ENCODE measurements at places on chromosomes 7 and 10. TPM values are rescaled to one million over a fixed set of nuclear protein-coding genes. Genes with fewer than 3 reads are reported as not detected.

PYROXD2 gene
- total RNA-seq: 1.1 TPM

GPNMB gene
- 0.71 TPM for total RNA-seq

AMPH gene
- total RNA-seq: not detected

TOMM7 gene
- 244 TPM for total RNA-seq

DNA sequence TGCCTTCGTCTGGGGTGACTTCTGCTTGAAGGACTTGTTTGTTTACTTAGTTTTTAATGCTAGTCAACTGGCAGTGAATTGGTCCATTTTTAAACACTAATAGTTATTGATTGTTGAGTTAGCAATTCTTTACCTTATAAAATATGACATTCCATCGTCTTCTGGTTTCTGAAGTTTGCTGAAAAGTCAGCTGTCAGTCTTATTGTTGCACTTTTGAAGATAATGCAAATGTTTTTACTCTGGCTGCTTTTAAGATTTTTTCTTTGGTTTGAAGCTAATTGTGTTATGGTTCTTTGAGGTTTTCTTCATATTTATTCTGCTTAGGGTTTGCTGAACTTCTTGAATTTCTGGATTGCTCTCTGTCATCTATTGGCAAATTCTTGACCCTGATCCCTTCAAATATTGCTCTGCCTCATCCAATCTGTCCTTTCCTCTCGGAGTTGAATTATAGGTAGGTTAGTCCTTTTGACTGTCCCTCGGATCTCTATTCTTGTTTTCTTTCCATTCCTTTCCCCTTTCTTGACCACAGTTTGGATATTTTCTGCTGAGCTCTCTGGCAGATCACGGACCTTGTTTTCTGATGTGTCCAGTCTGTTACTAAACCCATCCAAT lies 24.2 kb downstream of the MGMT start:
- DNase-seq: no peak

OGDHL gene
- 0.37 TPM for total RNA-seq

- no peak for DNase-seq
Observed at GRCh38 chr7:39615350-39615975, 7.9 kb upstream of the RALA start.

- no peak for DNase-seq
Observed at GRCh38 chr10:416091-416515, 273.4 kb downstream of the DIP2C start.

GHRHR gene
- total RNA-seq: not detected
